ENCODE measurements at places on chromosomes 1 and 21.

- DNase-seq = peak; percentile 36
Measured at GRCh38 chr21:45970674-45971615, 10.6 kb upstream of the COL6A1 start.

- no peak for DNase-seq
Measured at GRCh38 chr1:189983166-189983890, 494.3 kb downstream of the BRINP3 start.

DNA sequence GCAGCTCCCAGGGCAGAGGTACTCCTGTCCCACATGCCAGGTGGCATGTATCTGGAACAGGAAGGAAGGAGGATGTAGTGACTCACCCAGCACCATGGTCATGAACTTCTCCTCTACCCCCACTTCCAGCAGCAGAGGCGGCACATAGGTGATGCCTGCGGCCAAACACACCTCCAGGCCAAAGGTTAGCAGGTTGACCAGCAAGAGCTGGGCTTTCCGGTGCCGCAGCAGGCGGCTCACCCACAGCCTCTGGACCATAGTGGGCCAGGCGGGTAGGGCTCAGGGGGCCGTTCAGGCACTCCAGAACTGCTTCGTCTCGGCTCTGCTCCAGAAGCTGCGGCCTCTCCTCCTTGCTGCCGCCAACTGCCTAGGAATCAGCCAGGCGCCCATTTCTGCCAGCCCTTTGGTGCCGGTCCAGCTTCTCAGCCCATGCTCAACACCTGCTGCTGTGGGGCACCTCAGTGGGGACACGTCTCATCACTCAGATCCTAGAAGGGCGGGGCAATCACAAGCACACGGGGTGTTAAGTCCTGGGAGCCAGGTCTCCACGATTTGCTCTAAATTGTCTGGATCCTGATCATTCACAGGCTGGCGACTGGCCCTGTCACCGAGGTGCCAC lies 15.8 kb downstream of the SLC45A3 start:
- no peak for DNase-seq

- DNase-seq = no peak
Measured at GRCh38 chr1:200751717-200752116, 13.0 kb downstream of the CAMSAP2 start.

- DNase-seq = no peak
Measured at GRCh38 chr1:154591206-154591605, 16.8 kb downstream of the ADAR start.

DNA sequence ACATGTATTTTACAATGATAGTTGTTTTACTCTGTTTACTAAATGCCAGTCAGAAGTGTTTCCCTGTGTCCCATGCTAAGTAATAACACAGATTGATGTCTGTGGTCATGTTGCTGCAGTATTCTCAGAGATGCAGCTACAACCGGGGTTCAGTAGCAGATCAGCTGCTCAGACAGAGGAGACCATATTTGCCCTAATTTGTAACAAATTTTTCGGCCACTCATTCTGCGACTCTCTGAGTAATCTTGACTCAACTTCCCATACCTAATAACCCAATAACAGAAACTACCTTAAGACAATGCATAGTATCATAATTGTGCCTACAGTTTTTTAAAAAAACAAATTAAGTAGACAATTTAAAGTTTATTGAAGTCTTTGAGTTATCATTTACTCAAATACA lies 32.6 kb downstream of the NIBAN1 start:
- DNase-seq = no peak

DNA sequence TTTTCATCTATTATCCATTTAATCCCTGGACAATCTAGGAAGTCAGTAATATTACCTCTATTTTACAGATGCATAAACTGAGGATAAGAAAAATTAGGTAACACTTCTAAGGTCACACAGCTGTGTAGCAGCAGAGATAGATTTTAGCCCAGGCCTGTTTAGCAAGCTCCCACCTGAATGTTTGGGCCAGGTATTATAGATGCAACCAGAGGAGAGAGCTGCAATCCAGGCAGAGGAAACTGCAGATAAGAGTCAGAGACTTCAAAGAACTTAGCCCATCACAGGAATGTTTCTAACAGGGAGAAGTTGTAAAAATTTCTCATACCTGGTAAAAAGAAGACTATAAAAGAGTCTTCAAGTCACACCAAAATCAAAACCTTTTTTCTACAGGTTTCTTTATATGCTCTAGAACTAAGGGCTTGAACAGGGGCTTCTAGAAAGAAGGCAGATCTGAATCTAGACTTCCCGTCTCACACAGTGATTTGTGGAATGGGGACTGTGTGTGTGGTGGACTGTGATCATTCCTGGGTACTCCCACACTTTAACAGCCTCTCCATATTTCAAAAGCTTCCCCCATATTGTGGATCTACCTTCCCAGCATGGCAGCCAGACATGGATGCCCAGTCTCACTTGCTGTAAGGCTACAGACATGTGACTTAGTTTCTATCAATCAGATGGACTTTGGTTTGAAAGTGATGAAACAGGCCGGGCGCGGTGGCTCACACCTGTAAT lies 128.7 kb downstream of the TLR5 start:
- DNase-seq = no peak

DNA sequence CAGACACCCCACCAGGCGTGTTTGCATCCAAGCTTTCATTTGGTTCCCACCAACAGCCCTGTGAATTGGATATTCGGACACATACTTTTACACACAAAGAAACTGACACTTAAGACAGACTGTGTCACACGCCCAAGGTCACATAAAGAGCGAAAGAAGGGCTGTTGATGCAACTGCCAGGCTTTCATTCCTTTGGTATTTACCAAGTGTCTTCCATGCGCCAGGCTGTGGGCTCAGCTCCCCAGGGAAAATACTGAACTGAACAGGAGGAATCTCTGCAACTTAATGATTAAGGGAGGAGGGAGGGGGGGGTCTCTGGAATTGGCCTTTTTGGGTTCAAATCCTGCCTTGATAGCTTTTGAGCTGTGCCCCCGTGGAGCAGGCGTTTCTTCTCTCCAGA lies 122.8 kb downstream of the ACTL8 start:
- DNase-seq = no peak

GRCh38 chr1:100955322-100955721 lies 59.4 kb downstream of the SLC30A7 start:
- no peak for DNase-seq

DNA sequence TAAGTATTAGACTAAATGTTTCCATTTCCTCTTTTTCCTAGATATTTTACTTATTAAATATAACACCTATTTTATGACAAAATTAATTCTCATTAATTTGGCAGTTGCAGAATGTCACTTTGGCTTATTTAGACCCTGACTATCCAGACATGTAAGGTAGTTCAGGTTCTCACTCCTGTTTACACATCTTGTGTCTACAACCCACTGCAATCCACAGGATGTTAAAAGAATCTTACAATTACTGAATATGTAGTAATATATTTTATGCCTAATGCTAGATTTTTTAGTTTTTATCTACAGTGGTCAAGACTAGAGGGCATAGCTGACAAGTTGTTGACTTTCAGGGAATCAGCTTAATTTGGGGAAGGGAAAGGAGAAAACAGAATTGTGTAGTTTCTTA lies 346.7 kb downstream of the USP25 start:
- no peak for DNase-seq

- no peak for DNase-seq
Measured at GRCh38 chr1:175889848-175890247, 146.5 kb upstream of the TNR start.

DNA sequence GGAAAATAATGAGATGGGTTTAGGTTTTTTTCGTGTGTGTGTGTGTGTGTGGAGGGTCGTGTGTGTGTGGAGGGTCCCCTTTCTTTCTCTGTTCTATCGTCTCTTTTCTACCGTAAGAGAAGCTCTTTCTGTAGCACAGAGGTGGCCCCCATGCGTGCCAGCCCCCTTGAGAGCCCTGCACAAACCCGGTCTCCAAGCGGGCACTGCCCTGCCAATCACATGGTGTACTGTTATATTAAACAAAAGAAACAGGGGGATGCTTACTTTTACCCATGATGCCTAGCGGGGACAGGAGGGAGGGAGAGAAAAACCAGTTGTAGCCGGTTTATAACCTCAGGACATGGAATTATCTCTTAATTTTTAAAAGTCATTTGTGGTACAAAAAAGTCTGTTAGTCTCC lies 41.0 kb downstream of the GATAD2B start:
- no peak for DNase-seq

DNA sequence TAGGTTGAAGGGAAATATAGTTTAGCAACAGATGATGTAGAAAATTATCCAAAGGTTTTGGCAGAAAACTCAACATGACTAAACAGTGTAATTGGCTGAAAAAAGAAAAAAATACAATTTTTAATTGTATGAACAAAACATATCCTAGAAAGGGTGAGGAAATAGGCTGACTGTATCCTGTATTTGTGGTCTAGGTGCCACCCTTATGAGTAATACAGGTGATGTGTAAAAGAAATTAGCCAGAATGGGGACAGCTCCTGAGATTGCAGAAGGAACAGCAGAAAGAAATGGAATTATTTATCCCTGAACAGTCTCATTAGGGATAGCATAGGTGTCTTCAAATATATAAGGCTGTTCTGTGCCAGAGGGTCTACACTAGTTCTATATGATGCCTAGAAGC lies 24.6 kb downstream of the DNASE2B start:
- no peak for DNase-seq

DNA sequence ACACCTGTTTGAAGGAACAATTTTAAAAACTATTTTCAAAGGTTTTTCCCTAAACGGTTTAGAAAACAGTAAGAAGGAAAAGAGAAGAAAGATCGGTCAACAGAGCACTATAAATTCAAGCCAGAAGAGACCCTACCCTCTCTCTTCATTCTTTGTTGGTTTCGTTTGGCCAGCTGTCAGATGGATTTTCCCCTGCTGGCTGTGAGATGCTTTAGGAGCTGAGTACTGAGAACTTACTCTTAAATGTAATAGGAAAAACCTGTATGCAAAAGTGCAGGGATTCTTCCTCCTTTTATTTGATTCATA lies 1.3 kb upstream of the TXNIP start:
- no peak for DNase-seq

DNA sequence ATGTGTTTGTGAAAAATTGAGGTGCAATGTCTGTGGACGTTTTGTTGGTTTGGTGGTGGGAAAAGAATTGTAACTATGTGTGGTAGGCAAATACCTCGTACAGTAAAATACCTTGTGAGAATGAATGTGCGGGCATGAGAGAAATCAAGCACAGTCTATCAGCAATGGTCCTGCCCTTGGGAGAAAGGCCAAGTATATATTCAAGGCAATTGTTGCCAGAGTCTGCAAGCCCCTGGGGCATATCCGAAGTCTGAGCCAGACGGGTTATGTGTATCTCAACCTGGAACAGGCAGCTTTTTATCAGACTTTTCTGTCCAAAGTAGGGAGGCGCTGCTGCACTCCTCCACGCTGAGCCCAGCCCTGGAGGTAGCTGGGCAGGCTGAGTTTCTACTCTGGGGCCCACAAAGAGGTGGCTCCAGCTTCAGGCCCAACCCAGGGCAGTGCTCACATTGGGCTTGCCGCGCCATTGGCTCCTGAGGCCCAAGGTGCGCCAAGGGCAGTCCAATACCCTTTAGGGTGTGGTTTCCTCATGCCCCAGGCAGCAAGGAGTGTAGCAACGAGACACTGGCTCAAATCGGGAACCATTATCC lies 9.4 kb upstream of the GNL2 start:
- no peak for DNase-seq

DNA sequence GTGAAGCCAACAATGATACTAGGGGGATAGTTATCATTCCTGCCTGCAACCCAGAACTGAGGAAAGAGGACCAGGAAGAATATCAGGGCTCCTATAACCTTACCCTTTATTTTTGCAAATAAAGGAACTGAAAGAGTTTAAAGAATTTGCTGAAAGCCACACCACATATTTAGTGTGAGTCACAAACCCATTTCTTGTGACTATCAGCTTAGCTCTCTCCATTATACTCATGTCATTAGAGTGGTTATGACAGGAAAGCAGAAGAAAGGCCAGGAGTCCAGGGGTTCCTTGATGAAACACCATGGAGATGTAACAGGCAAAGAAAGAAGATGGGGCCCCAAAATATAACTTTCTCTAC lies 141.1 kb upstream of the SAMSN1 start:
- peak; percentile 79 for DNase-seq

GRCh38 chr1:18504609-18505008 lies 23.9 kb downstream of the KLHDC7A start:
- no peak for DNase-seq

GRCh38 chr1:28577052-28577678 lies 14.9 kb upstream of the RAB42 start:
- DNase-seq = peak; percentile 46
